ENCODE measurements at places on chromosomes 11 and 22.

- no peak for DNase-seq
These were observed 23.6 kb downstream of the MORC2 start for GRCh38 chr22:30944986-30945385.

GRCh38 chr11:23551706-23552105, 691.4 kb upstream of the CCDC179 start:
- DNase-seq: no peak

DNA sequence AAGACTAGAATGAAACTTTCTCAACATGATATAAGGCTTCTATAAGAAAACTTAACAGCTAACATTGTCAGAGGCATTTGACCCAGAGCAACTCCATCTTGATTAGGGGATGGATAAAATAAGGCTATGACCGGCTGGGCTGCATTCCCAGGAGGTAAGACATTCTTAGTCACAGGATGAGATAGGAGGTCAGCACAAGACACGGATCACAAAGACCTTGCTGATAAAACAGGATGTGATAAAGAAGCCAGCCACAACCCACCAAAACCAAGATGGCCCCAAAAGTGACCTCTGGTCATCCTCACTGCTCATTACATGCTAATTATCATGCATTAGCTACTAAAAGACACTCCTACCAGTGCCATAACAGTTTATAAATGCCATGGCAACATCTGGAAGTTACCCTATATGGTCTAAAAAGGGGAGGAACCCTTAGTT, 135.2 kb downstream of the TTC28 start:
- DNase-seq: no peak

DNA sequence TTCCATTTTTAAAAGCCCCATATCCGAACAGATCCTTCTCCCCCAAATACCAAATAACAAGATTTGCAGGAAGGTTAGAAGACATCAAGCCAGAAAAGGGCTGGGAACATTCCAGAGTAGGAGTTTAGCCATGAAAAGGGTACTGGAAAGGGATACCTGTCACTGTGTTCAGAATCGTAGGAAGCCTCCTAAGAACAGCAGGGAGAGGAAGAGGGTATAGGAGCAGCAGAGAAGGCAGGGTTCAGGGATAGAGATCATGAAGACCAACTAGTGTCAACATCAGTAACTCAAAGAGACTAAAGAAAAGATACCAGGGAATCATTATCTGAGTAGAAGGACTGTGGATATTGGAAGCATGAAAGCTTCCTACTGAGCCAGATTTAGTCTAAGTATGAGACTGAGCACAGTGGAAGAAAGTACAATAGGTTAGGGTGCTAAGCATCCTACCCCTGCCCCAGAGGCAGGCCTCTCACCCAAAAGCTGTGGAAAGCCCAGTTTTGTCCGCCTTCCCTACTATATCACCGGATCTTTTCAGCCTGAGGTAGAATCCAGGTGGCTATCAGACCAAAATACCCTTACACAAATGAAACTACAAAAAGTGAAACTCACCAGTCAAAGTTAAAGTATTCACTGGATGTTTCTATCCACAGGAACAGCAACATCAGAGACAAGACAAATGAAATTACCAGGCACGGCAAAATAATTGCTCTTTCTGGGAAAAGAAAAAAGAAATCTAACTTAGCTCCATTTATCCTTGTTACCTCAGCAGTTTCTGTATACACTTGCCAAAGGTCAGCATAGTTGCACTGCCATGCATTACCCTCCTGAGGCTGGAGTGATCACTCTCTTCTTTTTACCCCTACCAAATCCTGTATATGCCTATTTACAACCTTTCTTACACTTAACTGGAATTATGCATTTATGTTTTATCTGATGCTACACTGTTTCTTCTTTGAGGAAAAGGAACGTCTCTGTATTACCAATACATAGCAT, 16.7 kb downstream of the GDPD4 start:
- DNase-seq: no peak

DNA sequence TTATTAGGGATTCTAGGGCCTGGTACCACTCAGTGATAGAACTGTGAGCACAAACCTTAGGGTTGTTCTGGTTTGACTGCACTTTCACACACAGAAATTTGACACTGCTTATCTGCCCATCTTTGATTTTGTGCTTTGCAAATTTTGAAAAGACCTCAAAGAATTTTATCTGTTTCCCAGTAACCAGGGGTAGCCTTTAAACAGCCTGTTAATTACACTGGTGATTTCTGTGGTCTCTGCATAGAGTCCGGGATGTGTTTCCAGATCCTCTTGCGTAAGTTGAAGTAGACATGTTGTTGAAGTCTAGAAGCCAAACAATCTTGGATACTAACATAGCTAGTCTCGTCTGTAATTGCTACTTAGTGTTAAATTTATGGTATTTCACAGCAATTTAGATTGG, 75.3 kb downstream of the C22orf31 start:
- DNase-seq: no peak

DNA sequence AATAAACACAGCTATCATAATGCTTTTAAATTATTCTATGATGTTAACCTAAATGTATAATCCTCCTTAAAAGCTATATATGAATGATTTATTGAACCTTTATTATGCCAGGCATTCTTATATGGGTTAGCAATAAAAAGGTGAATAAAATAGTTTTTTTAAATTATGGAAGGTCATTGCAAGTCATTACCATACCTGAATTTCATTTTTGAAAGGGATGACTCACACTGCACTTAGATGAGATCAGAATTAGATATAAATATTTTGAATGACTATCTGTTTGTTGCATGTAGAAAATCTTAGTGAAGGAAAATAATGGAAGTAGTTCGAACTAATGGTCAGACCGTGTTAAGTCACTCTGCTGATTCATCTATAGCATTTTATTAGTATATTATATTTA, 822.3 kb downstream of the LUZP2 start:
- DNase-seq: no peak
